ENCODE measurements at places on chromosomes 13 and 19. TPM values are rescaled to one million over a fixed set of nuclear protein-coding genes. Genes with fewer than 3 reads are reported as not detected.

Gene AMER2
- total RNA-seq: not detected

Gene KIRREL2
- total RNA-seq: 2.2 TPM

Gene GRIK5
- not detected for total RNA-seq

Gene SIGLECL1
- total RNA-seq: not detected

Gene ZNF211
- total RNA-seq: 12.2 TPM

Gene SLC15A1
- total RNA-seq: 0.20 TPM

Gene MATK
- not detected for total RNA-seq

Gene LIG4
- total RNA-seq: 4.0 TPM

Gene LHB
- total RNA-seq: not detected

Gene REEP6
- 28.8 TPM for total RNA-seq

Gene LILRA5
- total RNA-seq: not detected

Gene CEACAM8
- total RNA-seq: not detected

Gene TUBB4A
- not detected for total RNA-seq

Gene CYP2F1
- total RNA-seq: not detected

Gene ATP5F1D
- total RNA-seq: 88.0 TPM

Gene LMTK3
- total RNA-seq: 0.29 TPM

Gene ZNF470
- not detected for total RNA-seq

Gene ZNF729
- not detected for total RNA-seq

Gene C19orf85
- total RNA-seq: not detected

Gene CEACAM3
- not detected for total RNA-seq

Gene TLE6
- 0.28 TPM for total RNA-seq

Gene ANGPTL4
- 0.20 TPM for total RNA-seq

Gene TEKTIP1
- not detected for total RNA-seq

Gene ZNF563
- total RNA-seq: 19.5 TPM

Gene ZNF534
- total RNA-seq: 0.04 TPM

Gene YJEFN3
- total RNA-seq: 0.32 TPM

Gene METTL21C
- total RNA-seq: not detected

Gene LGALS7B
- 0.73 TPM for total RNA-seq

Gene CBARP
- 1.2 TPM for total RNA-seq

Gene BIVM
- total RNA-seq: 13.9 TPM

Gene ZNF433
- 4.9 TPM for total RNA-seq

Gene CALR3
- not detected for total RNA-seq

Gene POU2F2
- 0.09 TPM for total RNA-seq

Gene KRTDAP
- not detected for total RNA-seq

Gene ERICH4
- total RNA-seq: 1.0 TPM

Gene SERTAD1
- total RNA-seq: 4.3 TPM
